Motor neuron (in vitro differentiated cells): ENCODE measurements at places on chromosomes 3 and 15.
A peak's percentile ranks its signal among the peaks of the same experiment; 100 is the strongest.

- no peak for ATAC-seq
Measured at GRCh38 chr3:120281261-120281660, 3.8 kb downstream of the GPR156 start.

DNA sequence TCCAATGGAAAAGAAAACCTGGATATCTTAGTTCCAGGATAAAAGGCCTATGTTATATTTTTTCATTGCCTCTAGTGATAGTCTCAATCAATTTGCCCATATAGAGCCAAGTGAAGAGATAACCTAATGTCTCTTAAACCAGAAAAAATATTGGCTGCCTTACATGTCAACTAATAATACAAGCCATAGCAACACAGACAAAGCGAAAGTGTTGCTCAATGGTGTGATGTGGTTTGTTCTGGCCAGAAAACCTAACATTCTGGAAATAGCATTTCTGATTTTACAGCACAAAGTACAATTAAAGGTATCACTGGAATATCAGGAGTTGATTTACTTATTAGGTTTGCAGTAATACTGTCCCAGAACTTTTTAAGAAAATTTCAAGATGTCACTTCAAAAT, 101.5 kb downstream of the ATP8B4 start:
- no peak for ATAC-seq

DNA sequence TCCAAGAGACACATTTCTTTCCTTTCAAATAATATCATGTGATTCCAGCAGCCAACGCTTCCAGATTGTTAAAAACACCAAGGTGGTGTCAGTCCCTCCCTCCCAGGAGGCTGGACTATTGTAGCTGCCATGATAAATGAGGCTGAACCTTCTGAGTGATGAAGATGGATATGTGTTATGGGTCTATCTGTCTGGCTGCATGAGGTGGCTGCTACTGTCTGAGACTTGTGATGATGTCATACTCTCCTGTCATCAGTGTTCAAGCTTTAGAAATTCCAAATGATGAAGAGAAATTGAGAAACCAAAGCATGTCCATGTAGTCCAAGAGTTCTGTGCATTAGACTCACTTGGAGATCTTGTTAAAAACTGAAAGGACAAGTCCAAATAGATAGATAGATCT, 683.0 kb downstream of the NTRK3 start:
- peak; percentile 32 for ATAC-seq

DNA sequence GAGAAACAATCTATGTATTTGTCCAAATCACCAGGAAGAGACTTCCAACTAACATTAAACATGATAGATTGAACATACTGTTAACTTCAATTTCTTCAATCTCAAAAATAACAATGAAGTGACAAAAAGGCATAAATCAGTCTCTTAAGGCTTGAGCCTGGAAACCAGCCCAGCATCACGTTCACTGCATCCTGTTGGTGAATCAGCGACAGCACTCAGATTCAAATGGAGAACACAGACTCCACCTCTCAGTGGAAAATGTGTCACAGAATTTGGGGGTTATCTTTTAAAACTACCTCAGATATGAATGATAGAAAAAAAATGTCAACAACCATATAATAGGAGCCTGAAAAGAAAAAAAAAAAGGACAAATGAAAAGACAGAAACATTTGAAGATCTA, 212.0 kb downstream of the MINAR1 start:
- ATAC-seq, result no peak

- ATAC-seq, result peak; percentile 92
Measured at GRCh38 chr3:186772701-186773417, 10.5 kb upstream of the EIF4A2 start.

GRCh38 chr15:40468898-40469331, 1.9 kb upstream of the CHST14 start:
- ATAC-seq, result no peak

DNA sequence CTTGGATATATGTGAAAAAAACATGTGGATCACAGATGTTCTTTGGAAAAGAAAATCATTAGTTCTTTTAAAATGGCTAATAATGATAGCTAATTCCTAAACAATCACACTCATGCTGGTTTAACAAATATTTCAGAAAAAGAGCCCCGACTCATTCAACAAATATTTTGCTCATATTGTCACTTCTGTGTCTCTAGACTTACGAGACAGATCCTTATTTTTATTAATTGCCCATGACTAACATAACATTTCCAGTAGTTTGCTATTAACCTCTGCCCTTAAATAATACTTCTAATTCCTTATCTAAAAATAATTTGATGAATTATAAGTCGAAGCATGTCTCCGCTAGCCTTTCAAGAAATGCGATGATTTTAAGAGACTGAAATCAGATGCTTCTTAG, 70.4 kb downstream of the SATB1 start:
- ATAC-seq, result no peak

DNA sequence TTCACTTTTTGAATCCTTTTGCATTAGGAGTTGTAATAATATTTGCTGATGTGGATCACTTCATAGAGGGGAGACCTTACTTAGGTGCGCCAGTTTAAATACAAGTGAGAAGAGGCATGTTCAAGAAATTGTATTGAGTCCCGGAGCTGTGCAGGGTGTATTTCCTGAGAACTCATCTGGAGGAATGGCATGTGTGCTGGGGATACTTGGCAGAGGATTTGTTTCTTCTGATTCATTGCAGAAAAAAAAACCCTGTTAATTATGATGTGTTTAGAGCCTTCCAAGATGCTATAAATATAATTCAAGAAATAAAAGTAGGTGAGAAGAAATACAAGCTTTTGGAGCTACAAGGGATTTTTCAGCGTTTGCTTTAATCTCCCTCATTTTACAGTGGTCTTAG, 97.6 kb downstream of the TPRG1 start:
- no peak for ATAC-seq

DNA sequence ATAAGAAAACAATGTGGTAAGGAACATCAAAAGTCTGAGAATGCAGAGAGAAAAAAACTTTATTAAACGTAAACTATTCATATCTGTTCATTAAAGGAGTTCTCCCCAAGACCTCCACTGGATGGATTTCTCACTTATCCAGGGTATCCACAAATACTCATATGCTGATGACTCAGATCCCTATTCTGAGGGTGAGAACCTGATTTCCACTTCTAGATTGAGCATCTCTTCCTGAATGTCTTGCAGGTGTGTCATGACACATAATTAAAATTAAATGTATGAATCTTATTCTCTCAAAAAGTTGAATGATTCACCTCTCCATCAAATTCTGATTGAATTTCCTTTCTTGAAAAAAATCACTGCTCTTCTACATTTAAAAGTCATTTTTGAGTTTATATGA, 199.9 kb downstream of the MFSD1 start:
- no peak for ATAC-seq

DNA sequence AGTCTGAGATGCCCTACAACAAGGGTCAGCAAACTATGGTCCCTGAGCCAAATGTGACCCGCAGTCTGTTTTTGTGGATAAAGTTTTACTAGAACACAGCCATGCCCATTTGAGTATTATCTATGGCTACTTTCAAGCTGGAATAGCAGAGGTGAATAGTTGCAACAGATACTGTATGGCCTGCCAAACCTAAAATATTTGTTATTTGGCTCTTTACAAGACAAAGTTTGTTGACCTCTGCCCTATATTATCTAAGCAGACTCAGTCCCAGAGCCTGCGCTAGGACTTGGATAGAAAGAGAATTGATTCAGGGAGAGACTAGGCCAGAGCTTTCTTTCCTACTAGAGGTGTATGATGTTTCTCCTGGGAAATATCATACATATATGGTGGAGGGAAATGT, 81.7 kb upstream of the NMNAT3 start:
- ATAC-seq, result no peak

DNA sequence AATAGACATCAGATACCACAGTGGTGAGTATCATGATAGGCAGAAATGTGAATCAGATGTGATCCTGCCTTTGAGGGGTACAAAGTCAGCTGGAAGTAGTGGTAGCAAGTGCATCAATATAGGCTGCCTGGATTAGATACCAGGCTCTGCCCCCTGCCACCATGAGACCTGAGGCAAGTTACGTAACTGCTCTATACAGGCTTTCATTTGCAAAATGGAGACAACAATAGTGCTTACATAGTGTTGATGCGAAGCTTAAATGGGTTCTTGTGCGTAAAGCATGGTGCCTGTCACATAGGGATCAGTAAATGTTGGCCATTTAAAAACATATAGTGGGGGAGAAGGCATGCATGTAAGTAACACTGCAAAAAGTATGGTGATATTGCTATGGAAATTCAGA, 158.0 kb downstream of the RYR3 start:
- no peak for ATAC-seq

- no peak for ATAC-seq
Measured at GRCh38 chr3:84825817-84826216, 133.0 kb upstream of the CADM2 start.

DNA sequence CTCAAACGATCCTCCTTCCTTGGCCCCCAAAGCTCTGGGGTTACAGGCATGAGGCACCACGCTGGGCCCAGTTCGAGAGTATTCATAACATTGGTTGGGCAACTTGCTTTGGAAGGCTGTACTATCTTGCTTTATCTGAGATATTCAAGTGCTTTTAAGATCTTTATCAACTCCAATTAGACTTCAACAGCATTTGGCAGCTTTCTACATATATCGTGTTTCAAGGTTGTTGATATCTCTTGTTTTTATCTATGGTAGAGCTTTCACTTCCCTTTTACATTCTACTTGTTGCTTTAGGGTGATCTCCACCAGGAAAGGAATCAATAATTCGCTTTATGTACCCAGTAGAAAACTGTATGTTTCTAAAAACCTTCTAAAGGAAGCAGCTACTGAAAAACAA, 395.3 kb downstream of the IL5RA start:
- ATAC-seq, result no peak

- peak; percentile 17 for ATAC-seq
Measured at GRCh38 chr3:39808467-39809180, 785 bp upstream of the MYRIP start.

GRCh38 chr15:91572110-91572509, 281.4 kb upstream of the SLCO3A1 start:
- peak; percentile 66 for ATAC-seq

- ATAC-seq, result peak; percentile 81
Measured at GRCh38 chr15:85463276-85463892, 83.0 kb downstream of the AKAP13 start.

DNA sequence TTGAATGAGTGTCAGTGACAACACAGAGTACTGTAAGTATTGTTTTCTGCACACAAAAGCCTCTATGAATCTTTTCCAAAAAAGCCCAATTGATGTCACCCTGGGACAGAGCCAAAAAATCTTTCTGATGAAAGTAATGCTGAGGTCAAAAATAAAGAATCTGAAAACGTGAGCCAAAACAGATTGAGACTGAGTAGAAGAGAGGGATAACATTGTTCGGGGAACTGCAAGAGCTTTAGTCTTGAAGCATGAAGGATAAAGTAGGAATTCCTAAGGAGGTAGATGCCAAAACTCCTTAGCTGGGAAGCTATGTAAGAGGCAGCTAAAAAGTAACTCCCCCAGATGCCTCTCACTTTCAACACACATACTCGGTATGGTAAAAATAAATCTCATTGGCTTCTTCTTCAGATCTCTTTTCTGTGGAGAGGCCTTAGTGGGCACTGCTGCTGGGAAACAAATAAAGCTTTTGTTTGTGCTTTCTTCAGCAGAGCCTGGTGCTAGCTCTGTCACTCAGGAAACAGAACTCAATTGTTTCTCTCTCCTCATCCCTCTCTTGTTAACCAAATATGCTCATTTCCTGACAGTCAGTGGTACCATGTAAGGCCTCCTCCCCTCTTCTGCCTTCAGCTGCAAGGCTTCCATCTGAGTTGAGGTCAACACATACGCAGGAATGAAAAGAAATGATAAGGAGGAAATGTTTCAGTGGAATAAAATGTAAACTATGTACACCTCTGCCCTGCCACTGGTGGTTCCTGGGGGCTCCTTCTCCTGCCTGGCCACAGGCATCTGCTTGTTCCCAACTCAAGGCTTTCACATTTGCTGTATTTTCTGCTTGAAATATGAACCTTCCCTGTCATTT, 58.1 kb downstream of the CD200 start:
- ATAC-seq, result peak; percentile 19

DNA sequence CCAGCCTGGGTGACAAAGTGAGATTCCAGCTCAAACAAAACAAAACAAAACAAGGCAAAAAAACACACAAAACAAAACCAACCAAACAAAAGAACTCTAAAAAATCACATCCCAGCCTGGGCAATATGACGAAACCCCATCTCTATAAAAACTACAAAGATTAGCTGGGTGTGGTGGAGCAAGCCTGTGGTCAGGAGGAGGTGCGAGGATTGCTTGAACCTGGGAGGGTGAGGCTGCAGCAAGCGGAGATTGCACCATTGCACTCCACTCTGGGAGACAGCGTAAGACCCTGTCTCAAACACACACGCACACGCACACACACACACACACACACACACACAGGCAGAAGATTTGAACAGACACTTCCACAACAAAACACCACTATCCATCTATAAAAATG, 99.6 kb downstream of the SHQ1 start:
- ATAC-seq, result no peak

- ATAC-seq, result no peak
Measured at GRCh38 chr3:126711121-126711760, 7.2 kb downstream of the CHCHD6 start.

- ATAC-seq, result no peak
Measured at GRCh38 chr3:12659316-12660015, 4.5 kb downstream of the RAF1 start.

- ATAC-seq, result no peak
Measured at GRCh38 chr3:73028803-73029202, 32.2 kb downstream of the PPP4R2 start.

- no peak for ATAC-seq
Measured at GRCh38 chr3:64674591-64675076, 13.2 kb downstream of the ADAMTS9 start.

DNA sequence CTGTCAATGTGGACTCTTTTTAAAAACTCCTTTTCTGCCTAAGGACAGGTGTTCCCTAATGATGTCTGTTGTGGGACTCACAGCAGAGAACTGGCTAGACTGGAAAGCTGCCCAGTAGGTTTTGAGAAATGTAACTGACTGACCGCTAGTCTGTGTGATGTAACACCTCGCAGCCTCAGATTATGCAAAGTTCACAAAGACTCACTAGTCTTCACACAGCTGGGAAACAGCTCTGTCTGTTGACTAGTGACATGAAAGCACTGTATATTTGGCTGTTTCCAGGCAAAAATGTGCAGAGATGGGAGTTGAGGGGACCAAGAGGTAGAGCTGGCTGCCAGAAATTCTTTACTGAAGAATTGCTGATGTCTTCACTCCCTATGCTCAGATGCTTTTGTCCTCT, 10.3 kb downstream of the PDZRN3 start:
- peak; percentile 95 for ATAC-seq

DNA sequence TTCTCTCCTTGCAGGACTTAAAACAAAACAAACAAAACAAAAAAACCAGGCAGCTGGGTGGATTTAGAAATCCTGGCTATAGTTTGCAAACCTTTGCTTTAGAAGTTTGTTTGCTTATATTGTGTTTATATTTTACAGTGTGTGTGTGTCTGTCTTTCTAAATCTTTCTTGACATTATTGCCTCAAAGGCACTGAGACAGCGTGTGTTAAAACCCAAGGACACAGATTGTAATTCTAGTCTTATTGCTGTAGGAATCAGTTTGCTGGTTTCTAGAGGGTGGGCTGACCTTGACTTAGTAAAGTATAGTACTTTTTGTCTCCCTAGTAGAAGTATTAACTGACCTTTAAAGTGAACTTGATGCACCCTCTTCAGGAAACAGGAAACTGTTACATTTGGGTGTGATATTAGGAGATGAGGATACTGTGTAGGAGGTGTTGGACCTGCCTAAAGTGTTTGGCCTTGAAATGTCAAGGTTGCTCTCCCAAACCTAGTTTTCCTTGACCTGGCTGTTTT, 71.0 kb downstream of the TCF12 start:
- ATAC-seq, result no peak
